ENCODE measurements at places on chromosomes 16 and 17.

DNA sequence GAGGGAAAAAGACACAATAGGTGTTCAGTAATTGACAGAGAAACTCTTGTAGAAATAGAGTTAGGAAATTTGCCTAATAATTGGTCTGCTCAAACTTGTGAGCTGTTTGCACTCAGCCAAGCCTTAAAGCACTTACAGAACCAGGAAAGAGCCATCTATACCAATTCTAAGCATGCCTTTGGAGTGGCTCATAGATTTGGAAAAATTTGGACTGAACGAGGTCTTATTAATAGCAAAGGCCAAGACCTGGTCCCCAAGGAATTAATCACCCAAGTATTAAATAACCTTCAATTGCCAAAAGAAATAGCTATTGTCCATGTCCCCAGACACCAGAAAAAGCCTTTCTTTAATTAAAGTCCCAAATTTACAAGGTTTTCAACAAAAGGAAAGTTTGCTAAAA lies 90.3 kb downstream of the EMP2 start:
- DNase-seq: no peak

- DNase-seq: no peak
These were observed 24.1 kb downstream of the SLC7A5 start for GRCh38 chr16:87845213-87845612.

GRCh38 chr17:3033741-3034577 lies 29.4 kb downstream of the OR1D5 start:
- DNase-seq: no peak

DNA sequence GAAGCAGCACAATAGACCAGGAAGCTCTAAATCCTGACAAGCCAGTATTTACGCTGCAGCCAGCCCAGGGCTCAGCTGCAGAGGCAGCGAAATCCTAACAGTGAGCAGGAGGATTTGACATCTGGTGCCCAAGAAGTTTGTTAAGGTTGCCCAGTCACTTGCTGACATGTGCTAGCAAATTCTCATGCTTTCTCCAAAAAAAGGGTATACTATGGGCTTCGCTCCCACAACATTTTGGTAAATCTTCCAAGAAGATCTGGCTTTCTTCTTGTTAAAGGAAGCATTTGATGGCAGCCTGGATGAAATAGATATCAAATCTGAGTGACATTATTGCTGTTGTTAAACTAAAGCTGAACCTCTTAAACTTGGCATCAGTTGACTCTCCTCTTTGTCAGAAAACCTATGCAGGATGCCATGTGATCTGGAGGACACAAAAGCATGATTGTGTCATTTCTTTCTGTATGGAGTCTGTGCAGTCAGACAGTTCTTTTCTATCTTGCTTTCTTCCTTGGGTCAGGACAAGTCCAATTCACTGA lies 949.7 kb upstream of the RBFOX1 start:
- no peak for DNase-seq

DNA sequence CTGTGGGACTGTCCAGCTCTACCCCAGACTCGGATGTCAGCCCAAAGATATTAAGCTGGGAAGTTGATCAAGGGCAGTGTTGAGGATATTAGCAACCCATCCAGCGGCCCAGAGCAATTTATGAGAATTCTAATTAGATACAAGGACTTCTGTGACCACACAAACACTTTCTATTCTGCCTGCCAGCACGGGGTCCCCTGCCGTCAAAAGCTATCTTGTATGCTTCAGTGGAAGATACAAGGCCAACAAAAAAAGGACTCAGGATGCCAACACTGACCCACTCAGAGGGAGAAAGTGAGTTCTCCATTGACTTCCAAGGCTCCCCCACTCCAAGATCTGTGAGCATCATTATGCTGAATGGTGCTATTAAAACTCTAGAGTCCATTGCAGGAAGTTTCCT lies 390.7 kb downstream of the GRIN2A start:
- no peak for DNase-seq

DNA sequence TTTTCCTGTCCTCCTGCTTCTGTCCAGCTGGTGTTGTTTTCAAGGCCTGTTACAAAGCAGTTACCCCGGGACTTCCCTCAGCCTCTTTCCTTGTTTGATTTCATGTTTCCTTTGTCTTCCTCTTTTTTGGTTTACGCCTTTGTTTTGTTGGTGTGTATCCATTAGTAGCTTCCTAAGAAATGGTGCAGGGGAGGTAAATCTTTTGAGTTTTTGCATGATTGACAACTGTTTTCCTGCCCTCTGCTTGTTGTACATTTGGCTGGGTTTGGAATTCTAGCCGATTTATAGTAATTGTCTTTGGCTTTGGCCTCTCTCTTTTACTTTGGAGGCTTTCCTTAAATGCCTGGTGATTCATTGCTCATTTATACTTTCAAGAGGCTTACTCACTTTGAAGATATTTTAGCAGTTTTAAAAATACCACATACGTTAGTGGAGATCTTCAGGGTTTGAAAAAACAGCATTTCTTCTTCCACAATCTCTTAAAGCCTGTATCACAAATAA lies 32.8 kb downstream of the DNAH2 start:
- no peak for DNase-seq
